ENCODE measurements at places on chromosomes 16 and 17.

DNA sequence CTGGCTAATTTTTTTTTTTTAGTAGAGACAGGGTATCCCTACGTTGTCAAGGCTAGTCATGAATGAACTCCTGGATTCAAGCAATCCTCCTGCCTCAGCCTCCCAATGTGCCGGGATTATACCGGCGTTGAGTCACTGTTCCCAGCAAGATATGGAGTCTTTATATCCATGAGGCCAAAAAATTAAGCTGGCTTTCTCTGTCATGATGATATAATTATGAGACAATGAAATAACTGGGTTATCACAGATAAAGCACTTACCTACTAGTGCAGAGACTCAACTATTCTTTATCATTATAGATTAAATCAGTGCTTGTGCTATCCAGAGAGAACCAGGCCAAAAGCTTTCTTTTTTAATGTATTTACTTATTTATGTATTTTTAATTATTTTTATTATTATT is 36.2 kb downstream of the SMG6 start:
- no peak for DNase-seq

DNA sequence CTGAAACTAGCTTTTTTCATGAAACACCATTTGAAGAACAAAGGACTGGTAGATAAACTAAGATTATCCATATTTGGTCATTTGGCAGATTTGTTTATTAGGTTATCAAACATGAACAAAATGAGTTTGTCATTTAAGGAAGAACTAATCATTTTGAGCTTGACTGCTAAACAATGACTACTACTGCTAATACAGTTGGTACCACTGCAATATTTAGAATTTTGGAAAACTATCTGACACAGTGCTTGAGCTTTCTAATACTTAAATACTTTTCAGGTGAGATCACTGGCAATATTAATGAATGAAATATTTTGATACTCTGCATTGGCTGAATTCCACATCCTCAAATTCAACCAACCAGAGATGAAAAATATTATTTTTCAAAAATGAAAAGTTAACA is 47.2 kb downstream of the MED13 start:
- DNase-seq, result no peak

- DNase-seq, result no peak
Observed at GRCh38 chr17:82873521-82873920, 33.7 kb upstream of the ZNF750 start.

DNA sequence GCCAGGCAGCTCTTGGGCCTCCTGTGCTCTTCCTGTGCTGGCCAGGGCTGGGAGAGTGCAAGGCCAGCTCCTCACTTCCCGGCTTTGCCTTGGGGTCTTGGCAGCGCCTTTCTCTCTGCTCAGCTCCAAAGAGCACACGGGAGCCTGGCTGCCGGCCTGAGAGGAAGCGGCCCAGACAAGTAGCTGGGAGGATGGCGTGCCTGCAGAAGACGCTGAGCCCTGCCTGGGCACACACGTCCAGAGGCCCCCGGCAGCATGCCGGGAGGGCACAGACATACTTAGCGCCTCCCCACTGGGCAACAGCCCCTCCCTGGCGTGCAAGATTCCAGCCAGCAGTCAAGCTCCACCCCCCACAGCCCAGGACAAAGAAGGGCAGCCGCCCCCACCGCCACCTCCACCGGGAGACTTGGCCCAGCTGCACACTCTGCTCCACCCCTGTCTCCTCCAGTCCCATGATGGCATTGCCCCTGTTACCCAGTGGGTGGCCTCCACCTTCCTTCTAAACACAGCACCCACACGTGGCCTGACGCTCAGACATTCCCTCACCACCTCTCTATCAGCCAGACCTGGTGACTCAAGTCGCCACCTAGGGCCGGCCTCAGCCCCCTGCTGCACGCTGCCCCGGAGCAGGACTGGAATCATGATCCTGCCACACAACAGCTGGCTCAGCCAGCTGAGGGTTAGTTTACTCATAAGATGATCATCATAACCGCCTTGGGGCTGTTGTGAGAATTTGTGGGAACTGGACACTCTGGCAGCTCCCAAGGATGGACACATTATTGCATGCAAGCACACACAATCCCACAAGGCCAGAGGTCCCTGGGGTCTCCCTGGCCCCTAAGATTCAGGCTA is 12.4 kb downstream of the SGCA start:
- DNase-seq, result peak; percentile 99

- peak; percentile 9 for DNase-seq
Observed at GRCh38 chr17:49618028-49618611, 42.4 kb downstream of the NXPH3 start.

DNA sequence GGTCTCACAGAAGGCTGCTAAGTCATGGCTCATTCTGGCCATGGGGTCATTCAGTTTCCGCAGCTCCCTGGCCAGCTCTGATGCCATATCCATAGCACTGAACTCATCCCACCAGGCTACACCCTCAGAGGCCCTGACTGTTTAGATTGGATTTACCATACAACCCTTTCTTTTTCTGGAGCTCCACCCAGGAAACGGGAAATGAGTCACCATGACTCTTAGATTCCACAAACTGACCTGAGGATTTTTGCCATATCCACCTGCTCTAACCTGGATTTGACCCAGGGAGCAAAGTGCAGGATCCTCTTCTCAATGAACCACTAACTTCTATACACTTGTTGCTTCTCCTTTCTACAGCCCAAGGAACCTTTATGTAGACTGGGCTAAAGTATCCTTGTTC is 20.3 kb upstream of the CALB2 start:
- DNase-seq, result peak; percentile 66

DNA sequence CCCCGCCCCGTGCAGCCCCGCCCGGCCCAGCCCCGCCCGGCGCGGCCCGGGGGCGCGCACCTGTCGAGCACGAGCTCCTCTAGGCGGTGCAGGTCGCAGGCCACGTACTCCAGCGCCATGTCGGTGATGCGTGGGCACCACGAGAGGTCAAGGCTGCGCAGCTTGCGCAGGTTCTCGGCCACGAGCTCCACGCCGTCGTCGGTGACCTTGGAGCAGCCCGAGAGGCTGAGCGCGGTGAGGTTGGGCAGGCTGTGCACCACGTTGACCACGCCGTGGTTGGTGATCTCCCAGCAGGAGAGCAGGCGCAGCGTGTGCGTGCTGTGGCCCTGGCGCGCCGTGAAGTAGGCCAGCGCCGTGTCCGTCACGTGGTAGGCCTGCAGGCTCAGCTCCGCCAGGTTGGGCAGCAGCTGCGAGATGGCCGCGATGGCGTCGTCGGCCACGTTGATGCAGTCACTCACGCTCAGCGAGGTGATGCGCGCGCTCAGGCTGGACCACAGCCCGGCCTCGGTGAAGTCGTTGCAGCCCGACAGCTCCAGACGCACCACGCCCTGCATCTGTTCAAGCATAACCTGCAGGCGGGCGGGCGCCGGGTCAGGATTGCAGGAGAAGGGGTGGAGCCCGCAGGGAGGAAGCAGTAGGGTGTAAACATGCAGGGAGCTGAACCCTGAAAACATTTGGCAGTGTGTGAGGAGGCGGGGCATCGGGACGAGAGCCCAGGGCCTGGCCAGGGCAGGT is 5.3 kb upstream of the WDR24 start:
- peak; percentile 57 for DNase-seq

DNA sequence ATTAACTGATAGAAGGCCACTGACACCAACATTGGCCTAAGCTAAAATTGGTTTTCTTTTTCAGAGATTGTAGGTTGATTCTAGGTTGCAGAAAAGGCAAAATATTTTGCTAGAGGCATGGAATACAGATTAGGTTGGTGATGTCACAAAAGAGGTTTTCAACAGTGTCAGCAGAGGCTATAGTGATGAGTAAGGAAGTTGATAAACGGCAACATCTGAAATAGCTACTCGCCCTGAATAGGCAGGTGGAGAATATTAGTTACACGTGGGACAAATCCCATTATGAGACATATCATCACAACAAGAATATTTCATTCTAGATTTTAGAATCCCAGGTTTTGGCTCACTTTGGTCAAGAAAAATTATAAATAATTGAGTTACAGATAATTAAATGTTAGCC is 1.5 kb upstream of the TOM1L1 start:
- no peak for DNase-seq

DNA sequence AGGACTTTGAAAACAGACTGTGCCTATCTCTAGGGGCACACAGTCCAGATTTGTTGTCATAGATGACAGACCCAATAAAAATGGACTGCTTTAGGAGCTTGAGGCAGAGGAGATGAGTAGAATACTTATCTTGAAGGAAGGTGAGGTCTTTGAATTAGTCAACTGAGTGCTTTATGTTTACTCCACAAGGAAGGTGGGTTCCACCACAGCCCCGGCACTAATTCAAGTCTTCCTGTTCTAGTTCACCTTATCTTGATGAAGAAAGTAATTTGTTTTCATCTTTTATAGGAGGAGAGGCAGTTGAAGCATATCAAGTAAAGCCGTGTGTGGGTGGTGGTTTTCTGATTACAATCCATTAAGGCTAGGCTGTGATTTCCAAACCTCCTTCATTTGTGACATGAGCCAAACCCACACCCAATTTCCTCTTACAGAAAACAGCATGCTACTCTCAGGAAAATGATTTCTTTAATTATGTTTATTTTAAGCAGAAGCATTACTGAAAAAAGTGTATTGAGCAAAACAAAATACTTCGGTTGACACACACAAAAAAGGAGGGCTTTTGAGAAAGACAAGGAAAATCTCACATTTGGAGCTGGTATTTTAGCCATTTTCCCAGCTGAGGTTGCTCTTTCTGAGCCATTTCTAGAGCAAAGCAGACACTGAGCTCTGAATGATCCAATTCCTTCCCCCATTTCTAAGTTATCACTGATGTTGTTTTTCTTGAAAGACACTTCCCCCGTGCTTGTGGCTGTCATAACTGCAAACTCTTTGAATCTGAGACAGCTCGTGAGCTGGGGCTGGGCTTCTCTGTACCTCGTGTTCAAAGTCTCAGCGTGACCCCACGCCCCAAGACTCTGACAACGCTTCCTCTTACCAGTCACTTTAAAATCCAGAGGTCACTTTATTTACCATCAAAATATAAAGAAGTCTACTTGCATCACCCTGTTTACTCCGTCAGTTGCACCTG is 35.4 kb downstream of the CDRT15 start:
- DNase-seq, result peak; percentile 26

GRCh38 chr16:68490829-68491575 is 42.7 kb upstream of the SMPD3 start:
- DNase-seq, result peak; percentile 68

- no peak for DNase-seq
Observed at GRCh38 chr16:89094880-89095258, 1.2 kb downstream of the ACSF3 start.

DNA sequence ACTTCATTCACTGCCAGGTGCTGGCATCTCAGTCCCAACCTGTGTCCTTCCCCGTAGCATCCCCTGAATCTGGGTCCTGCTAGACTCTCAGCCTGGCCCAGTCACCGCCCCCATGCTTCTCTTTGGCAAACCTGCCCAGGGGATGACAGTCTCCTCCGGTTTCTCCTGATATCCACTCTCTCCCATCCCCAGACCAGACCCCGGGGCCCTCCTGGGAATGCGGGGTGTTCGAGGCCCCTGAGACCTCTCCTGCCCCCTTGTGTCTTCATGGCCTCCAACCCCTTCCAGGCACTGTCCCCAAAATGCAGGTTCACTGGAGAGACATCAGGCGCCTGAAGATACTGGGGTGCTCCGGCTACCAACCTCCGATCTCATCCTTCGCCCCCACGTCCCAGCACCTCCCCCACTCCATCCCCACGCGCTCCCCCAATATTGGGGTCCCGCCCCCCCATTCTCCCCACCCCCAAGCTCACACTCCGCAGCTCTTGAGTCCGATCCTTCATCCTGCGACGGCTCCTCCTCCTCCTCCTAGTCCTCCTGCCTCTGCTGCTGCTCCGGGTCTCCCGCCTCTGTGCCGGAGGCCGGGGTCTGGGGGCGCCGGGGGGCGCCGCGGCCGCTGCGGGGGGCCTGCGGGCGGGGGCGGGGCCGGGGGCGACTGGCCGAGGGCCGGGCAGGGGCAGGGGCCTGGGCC is 399 bp downstream of the STX1B start:
- DNase-seq, result no peak

GRCh38 chr17:42781639-42782165 is 1.3 kb downstream of the WNK4 start:
- no peak for DNase-seq

- peak; percentile 66 for DNase-seq
Observed at GRCh38 chr16:11356573-11357331, 11.5 kb downstream of the RMI2 start.

DNA sequence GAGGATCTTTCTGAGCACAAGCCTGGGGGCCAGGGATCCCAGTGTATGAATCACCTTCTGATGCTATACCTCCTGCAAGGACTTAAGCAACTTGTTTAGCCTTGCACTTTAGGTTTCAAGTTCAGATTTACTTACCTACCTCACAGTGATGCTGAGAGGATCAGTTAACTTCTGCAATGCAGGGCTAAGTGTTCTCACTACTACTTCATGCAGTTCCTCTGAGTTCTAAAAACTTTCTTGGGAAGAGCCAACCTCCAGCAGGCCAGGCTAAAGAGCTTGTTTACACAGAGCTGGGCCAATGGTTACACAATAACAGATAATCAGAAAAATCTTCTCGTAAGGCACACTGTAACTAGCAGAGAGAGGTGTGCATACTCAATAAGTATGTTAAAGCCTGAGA is 13.0 kb downstream of the VEZF1 start:
- DNase-seq, result no peak

GRCh38 chr16:84782846-84783245 is 36.9 kb upstream of the CRISPLD2 start:
- DNase-seq, result no peak

GRCh38 chr17:62852195-62852594 is 44.1 kb upstream of the MARCHF10 start:
- DNase-seq, result no peak

GRCh38 chr17:17928398-17929287 is 43.6 kb downstream of the TOM1L2 start:
- no peak for DNase-seq

GRCh38 chr17:40466298-40466971 is 23.2 kb downstream of the IGFBP4 start:
- DNase-seq, result no peak

GRCh38 chr16:22316411-22316811 is 19.2 kb downstream of the POLR3E start:
- DNase-seq, result no peak

GRCh38 chr17:75153780-75154194 is 525 bp downstream of the JPT1 start:
- DNase-seq, result peak; percentile 27

DNA sequence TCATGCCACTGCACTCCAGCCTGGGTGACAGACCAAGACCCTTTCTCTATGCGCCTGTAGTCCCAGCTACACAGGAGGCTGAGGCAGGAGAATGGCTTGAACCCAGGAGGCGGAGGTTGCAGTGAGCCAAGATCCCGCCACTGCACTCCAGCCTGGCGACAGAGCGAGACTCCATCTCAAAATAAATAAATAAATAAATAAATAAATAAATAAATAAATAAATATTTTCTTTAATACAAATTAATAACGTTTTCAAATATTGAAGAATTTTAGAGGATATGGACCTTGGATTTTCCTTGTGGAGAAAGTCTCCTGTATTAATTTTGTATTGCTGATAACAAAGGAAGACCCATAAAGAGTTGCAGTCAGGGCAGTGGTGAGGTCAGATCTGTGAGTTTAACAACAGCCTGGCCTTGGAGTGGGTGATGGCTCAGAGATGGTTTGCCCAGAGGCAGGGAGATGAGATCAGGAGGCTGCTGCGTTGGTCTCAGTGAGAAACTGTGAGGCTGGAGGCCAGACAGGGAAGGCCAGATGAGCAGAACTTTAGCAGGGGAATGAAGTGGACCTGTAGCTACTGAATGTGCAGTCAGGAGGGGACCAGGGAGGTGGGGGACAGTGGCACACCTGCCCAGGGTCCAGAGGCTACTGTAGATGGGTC is 4.4 kb upstream of the ASGR1 start:
- no peak for DNase-seq

Measured in Daoy (cell line).